Mammary microvascular endothelial cell (primary cell): ENCODE measurements at places on chromosomes 2 and 18. TPM values are rescaled to one million over a fixed set of nuclear protein-coding genes. Genes with fewer than 3 reads are reported as not detected.

The KATNAL2 gene
- 0.54 and 2.2 TPM in 2 replicates for total RNA-seq

The RHOB gene
- 246 and 257 TPM in 2 replicates for total RNA-seq

The GRHL1 gene
- total RNA-seq: 0.73 and 0.94 TPM in 2 replicates

The IL37 gene
- total RNA-seq: not detected in 2 replicates

The LRRTM1 gene
- not detected in 2 replicates for total RNA-seq

The RTP5 gene
- total RNA-seq: not detected in 2 replicates

The RAB6C gene
- total RNA-seq: not detected in 2 replicates

The CXCR1 gene
- total RNA-seq: not detected in 2 replicates

The RNF125 gene
- total RNA-seq: 3.5 and 4.0 TPM in 2 replicates

The C1QL2 gene
- not detected in 2 replicates for total RNA-seq

The ANTXR1 gene
- total RNA-seq: 1.5 and 2.5 TPM in 2 replicates
